ENCODE measurements at places on chromosomes 4 and X.

- H3K4me3 ChIP-seq, result no peak overlapping the region
- H3K27ac ChIP-seq, result no peak overlapping the region
- H3K4me1 ChIP-seq, result no peaks in the 10 kb centered on the region
- no peaks in the 10 kb centered on the region for H3K27me3 ChIP-seq
- no peaks in the 10 kb centered on the region for H3K36me3 ChIP-seq
- DNase-seq, result no peak
Observed at GRCh38 chr4:155510771-155511170, 134.0 kb upstream of the MAP9 start.

DNA sequence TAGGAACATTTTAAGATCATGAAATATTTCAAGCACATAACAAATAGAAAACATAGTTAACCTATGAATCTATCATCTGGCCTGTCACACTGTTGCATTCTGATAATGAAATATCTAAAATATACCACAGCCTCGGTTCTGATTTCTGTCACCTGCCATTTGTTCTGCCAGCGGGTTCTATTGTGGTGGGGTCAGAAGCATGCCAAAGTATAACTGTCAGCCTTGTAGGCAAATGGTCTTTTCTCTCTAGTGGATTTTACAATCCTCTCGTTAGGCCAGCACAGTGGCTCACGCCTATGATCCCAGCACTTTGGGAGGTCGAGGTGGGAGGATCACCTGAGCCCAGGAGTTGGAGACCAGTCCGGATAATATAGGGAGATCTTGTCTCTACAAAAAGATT is 47.9 kb downstream of the HTRA3 start:
- H3K36me3 ChIP-seq, result no peaks in the 10 kb centered on the region
- no peaks in the 10 kb centered on the region for H3K27me3 ChIP-seq
- H3K27ac ChIP-seq, result no peak overlapping the region
- no peaks in the 10 kb centered on the region for H3K4me1 ChIP-seq
- H3K4me3 ChIP-seq, result no peak overlapping the region
- DNase-seq, result no peak

DNA sequence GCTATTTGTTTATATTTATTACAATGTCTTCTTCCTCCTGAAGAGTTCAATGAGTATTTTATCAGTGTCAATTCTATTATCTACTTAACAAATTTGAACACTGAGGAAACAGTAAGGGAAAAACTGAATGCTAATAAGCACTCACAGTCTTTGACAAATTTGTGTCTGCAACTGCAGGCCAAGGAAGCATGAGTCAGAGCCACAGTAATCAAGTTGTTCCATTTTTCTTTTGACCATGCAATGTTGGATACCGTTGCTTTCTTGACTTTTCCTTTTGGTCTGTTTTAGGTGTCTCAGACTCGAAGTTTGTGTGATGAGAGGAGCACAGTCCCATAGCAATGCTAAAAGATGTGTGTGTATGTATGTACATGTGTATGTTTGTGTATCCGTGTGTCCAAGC is 359.6 kb downstream of the IL1RAPL1 start:
- no peaks in the 10 kb centered on the region for H3K4me1 ChIP-seq
- DNase-seq, result no peak
- H3K36me3 ChIP-seq, result no peaks in the 10 kb centered on the region
- no peak overlapping the region for H3K4me3 ChIP-seq
- H3K27ac ChIP-seq, result no peak overlapping the region

DNA sequence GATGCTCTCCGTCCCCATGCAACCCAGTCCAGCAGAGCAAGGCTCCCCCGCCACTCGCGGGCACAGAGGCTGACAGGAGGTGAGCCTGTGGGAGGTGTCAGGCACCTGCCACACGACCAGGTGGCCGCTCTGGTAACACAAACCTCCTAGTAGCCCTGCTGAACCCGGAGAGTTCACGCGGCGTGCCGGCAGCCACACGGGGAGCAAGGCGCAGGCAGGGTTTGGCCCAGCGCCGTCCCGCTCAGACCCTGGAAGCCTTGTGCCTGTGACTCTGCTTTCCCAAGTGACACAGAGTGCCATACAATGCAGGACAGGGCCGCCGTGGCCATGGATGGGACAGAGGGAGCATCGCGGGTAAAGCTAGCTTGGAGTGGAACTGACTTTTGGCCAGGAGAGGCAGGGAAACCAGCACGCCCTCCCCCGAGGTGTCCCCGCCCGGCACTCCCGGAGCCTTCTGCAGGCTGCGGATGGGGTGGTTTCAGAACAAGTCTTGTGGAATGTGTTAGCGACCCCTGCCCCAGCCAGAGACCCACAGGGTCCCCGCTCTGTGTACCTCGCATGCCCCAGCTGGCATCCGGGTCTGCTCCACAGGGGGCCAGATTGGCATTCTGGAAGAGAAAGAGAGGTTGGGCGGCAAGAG is 44.7 kb upstream of the AFAP1 start:
- H3K27ac ChIP-seq, result no peak overlapping the region
- H3K27me3 ChIP-seq, result no peaks in the 10 kb centered on the region
- H3K4me1 ChIP-seq, result no peaks in the 10 kb centered on the region
- no peak for DNase-seq
- no peaks in the 10 kb centered on the region for H3K36me3 ChIP-seq

- H3K36me3 ChIP-seq, result no peaks in the 10 kb centered on the region
- H3K4me3 ChIP-seq, result no peak overlapping the region
- H3K4me1 ChIP-seq, result no peaks in the 10 kb centered on the region
Observed at GRCh38 chr4:60945641-60946040, 254.5 kb upstream of the ADGRL3 start.

DNA sequence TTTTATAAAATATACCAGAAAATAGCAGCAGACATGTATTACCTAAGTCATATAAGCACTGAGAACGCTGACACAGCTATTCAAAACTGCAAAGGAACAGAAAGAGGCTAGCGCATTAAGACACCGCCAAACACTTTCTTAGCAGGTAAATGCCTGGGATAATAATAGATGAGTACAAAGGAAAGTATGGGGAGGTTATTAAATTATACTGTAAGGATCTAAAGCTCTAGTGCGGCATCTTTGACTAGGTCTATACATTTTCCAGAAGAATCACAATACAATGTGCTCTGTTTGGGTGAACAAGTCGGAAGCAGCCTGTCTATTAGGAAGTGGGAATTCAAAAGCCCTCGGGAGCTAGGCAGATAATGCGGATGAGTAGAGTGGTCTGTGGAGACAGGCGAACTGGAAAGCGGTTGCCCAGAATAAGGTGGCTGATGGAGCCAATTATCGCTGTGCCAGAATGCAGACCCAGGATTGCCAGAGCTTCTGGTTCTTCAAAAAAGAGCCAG is 443.6 kb upstream of the TENM3 start:
- H3K27me3 ChIP-seq, result no peaks in the 10 kb centered on the region
- no peak overlapping the region for H3K27ac ChIP-seq

DNA sequence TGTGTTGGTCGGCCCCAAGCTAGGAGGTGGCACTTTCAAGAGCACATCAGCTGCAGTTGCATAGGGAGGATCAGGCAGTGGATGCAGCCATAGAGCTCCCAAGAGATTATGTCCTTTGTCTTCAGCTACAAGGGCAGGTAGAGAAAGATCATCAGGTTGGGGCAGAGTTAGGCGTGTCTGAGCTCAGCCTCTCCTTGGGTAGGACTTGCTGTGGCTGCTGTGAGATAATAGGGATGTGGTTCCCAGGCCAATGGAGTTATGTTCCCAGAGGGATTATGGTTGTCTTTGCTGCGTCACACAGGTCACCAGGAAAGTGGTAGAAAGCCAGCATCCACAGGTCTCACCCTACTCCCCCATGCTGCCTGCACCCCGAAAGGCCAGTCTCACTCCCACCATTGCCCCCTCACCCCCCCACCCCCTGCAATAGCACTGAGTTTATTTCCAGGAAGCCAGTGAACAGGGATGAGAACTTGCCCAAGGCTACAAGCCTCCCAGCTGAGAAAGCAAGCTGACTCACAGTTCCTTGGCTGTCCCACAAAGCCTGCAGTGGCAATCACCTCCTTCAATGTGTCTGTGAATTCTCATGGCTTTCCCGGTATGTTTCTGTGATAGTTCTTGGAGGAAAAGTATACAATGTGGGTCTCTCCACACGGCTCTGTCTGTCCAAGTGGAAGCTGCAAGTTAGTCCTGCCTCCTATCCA is 148.4 kb downstream of the STPG2 start:
- no peak for DNase-seq
- H3K27me3 ChIP-seq, result no peaks in the 10 kb centered on the region
- no peaks in the 10 kb centered on the region for H3K4me1 ChIP-seq

DNA sequence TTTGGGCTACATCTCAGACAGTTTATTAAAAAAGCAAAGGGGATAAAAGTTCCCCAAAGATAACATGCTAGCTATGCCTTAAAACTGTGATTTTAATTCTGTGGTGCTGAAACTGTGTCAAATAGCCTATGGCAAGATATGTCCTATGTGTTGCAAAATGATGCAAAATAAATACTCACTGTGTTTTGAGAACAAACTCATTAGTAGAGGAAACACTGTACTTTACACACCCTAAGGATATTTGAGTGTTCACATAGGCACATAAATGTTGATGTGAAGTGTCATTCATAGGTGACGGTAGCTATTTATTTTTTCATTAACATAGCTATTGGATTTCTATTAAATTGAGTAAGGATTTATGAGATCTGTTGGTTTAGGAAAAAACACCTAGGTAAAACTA is 351.9 kb downstream of the FAT4 start:
- DNase-seq, result no peak
- H3K4me3 ChIP-seq, result no peak overlapping the region
- no peaks in the 10 kb centered on the region for H3K4me1 ChIP-seq
- no peaks in the 10 kb centered on the region for H3K36me3 ChIP-seq

- H3K4me3 ChIP-seq, result no peak overlapping the region
- no peaks in the 10 kb centered on the region for H3K4me1 ChIP-seq
- H3K27ac ChIP-seq, result no peak overlapping the region
- H3K27me3 ChIP-seq, result no peaks in the 10 kb centered on the region
- DNase-seq, result no peak
Observed at GRCh38 chr4:14855719-14856061, 146.6 kb upstream of the CPEB2 start.

- no peaks in the 10 kb centered on the region for H3K36me3 ChIP-seq
- peaks cover 15% of the 10 kb centered on the region for H3K4me1 ChIP-seq
- no peak overlapping the region for H3K27ac ChIP-seq
Observed at GRCh38 chr4:98932539-98932938, 3.6 kb upstream of the EIF4E start.

- H3K4me1 ChIP-seq, result peaks cover 13% of the 10 kb centered on the region
- H3K27me3 ChIP-seq, result no peaks in the 10 kb centered on the region
- H3K4me3 ChIP-seq, result peak overlapping the region; percentile 46
- H3K27ac ChIP-seq, result no peak overlapping the region
- no peak for DNase-seq
- H3K36me3 ChIP-seq, result no peaks in the 10 kb centered on the region
Observed at GRCh38 chrX:16882169-16882568, 12.0 kb upstream of the RBBP7 start.

- DNase-seq, result no peak
- no peaks in the 10 kb centered on the region for H3K4me1 ChIP-seq
Observed at GRCh38 chr4:64713256-64713840, 304.1 kb upstream of the TECRL start.

DNA sequence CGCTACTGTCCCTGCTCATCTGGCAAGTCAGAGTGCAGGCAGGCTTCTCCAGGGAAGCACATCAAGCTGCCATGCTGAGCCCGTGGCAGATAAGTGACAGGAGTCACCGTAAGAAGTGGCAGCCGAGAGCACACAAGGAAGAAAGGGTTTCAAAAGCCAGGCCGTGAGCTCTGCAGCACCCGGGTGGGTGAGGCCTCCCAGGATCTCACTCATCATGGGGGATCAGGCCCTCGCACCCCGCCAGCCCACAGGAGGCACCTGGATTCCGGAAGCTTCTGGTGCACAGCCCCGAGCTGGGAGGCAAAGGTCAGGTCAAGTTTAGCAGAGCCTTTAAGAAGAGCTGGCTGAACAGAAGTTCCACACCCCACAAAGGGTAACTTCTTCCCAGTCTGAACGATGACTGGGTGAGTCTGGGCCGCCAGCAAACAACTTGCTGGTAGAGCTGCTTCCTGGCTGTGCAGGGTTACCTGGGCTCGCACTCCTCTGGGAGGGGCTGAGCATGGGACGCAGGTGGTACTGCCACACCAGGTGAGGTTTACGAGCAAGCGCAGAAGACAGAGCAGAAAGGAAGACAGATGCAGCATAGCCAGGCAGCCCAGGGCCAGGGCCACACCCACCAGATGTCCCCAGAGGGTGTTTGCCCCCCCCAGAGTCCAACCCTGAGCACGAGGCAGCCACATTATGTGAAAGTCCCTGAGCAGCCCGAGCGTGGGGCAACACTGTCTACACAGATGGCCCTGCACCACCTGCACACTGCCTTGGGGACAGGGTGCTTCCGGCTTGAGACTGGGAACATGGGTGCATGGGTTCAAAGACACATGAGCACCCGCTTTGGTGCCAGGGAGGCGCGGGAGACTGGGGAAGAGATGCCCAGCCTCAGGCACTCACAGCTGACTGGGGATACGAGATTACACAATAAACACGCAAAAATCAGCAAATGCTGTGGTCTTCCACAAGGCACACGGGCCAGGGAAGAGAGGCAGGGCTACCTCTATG is 7.7 kb downstream of the CCNQ start:
- H3K27ac ChIP-seq, result no peak overlapping the region
- H3K27me3 ChIP-seq, result no peaks in the 10 kb centered on the region
- no peak for DNase-seq
- H3K36me3 ChIP-seq, result peaks cover 7% of the 10 kb centered on the region

DNA sequence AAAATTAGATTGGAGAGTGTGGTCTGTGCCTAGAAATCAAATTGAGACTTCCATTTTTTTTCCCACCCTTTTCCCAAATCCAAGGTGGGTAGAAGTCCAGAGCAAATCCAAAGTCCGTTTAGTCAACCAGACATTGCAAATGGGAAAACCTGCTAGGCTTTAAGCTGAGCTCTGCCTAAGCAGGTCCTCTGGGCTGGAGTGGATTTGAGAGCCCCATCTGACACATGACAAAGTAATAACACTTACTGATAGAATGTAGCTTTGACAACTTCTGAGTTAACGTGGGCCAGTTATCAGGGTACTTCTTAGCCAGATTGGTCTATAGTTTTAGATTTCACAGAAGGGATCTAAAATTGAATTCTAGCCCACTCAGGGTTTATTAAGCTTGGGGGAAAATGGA is 242.3 kb downstream of the GALNTL6 start:
- H3K27me3 ChIP-seq, result no peaks in the 10 kb centered on the region
- H3K4me1 ChIP-seq, result no peaks in the 10 kb centered on the region
- no peaks in the 10 kb centered on the region for H3K36me3 ChIP-seq
- no peak for DNase-seq
- H3K4me3 ChIP-seq, result no peak overlapping the region
- H3K27ac ChIP-seq, result no peak overlapping the region

- peak overlapping the region; percentile 82 for H3K4me3 ChIP-seq
- H3K4me1 ChIP-seq, result peaks cover 18% of the 10 kb centered on the region
- peak overlapping the region; percentile 92 for H3K27ac ChIP-seq
- no peaks in the 10 kb centered on the region for H3K27me3 ChIP-seq
Observed at GRCh38 chr4:40630335-40631021, 814 bp upstream of the RBM47 start.

DNA sequence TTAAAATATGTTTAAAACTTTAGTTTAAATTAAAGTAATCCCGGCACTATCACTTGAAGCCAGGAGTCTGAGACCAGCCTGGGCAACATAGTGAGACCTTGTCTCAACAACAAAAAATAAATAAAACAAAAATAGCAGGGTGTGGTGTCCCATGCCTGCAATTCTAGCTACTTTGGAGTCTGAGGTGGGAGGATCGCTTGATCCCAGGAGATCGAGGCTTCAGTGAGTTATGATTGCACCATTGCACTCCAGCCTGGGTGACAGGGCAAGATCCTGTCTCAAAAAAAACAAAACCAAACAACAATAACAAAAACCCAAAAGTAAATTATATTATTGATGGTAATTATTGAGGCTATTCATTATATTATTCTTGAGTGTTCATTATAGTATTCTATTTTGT is 9.9 kb upstream of the PDLIM5 start:
- H3K4me1 ChIP-seq, result no peaks in the 10 kb centered on the region
- no peak for DNase-seq
- no peak overlapping the region for H3K27ac ChIP-seq
- H3K36me3 ChIP-seq, result no peaks in the 10 kb centered on the region
- H3K27me3 ChIP-seq, result no peaks in the 10 kb centered on the region

Data from liver (tissue), 10 donors.